ENCODE measurements at places on chromosomes 3 and 15.
A peak's percentile ranks its signal among the peaks of the same experiment; 100 is the strongest.

GRCh38 chr3:127325629-127325961 is 37.7 kb upstream of the PRR20G start:
- DNase-seq: no peak

GRCh38 chr3:173742491-173742890 is 344.9 kb downstream of the NLGN1 start:
- no peak for DNase-seq

DNA sequence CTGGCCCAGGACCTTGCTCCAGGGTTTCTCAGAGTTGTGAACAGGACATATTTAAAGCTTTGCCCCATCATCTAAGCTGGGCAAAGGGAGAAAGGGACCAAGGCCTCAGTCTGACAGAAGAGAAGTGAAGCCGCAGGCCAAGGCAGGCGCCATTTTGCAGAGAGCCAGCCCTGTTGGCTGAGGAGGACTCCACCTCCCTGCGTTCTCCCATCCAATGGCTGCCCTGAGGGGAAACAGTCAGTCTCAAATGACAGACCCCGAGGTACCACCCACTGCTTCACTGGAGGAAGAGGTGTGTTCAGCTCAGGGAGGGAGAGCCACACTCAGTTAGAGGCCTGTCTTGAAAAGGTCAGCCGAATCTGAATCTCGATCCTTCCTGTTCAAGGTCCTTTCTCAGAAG is 86.1 kb downstream of the ADAMTS17 start:
- DNase-seq: peak; percentile 36

DNA sequence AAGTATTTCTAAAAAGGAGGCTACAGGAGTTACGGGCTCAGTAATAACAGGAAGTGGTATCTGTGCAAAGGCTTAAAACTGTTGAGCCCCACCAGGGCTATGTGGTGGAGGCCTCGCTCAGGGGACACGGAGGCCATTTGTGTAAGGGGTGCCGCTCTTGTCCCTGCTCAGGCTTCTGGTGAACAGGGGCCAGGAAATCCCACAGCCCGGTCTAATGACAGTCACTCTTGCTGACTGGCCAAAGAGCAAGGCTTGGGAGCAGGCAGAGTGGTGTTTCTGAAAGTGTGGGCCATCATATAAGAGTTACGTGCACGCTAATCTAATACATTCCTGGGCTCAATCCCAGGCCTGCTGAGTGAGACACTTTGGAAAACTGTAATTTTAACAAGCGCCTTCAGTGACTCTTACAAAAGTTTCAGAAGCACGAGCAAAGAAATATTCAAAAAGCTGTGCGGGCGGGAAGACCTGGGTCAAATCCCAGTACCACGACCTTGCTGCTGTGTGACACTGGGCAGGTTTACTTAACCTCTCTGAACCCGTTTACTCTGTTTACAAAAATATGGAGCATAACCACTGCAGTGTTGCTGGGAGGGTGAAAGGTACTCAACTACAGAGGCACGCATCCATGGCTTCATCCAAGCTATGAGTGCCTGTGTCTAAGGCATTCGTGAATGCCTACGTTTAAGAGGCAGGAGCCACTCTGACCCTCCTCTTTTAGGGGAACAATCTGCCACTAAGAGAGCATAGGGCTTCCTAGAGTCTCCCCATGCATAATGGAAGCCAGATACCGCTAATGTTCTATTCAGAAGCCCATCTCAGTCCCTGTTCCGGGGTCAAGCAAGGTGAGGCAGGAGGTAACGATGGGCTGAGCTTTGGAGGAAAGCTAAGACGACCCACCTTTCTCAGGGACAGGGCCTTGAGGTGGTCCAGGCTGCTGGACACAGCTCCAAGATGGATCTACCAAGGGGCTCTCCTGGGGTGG is 2.0 kb downstream of the ATP10A start:
- DNase-seq: no peak
